ENCODE measurements at places on chromosomes 3 and 15.

DNA sequence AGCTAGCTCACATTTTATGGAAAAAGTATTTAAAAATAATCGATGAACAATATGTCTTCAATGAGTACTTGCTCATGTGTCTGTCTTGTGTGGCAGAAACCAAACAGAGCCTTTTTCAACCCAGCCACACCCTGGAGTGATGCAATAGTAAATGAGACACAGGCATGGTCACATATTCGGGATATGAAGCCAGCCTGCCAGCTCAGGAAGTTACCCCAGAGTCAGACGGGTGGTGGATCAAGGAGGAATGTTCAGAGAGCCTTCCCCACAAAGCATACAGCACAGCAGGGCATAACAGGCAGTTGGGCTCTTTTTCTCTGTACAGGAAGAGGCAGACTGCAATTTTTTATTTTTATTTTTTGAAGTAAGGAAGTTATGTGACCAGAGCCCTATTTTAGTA is 27.3 kb downstream of the LARP6 start:
- no peak for DNase-seq

DNA sequence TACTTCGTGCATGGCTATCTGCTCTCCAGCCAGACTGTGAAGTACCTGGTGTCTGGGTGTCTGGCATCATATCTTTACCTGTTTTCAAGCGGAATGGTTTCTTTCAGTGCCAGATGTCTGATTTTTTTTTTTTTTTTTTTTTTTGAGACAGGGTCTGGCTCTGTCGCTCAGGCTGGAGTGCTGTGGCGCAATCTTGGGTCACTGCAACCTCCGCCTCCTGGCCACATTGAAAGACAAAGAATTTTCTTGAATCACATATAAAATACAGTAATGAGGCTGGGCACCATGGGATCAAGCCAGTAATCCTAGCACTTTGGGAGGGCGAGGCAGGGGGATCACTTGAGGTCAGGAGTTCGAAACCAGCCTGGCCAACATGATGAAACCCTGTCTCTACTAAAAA is 2.8 kb upstream of the MESP1 start:
- DNase-seq = no peak

DNA sequence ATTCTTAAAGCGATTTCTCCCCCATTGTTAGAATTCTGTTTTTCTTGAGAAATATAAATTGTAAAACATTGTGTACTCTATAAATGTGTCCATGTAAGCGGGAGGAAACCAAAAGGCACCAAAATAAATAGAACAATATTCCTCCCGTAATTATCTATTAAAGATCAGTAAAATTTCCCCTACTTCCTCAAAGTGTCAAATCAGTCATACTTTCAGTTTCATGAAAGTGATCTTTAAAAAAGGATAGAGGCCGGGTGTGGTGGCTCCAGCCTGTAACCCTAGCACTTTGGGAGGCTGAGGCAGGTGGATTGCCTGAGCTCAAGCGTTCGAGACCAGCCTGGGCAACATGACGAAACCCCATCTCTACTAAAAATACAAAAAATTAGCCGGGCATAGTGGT is 278.9 kb downstream of the MECOM start:
- DNase-seq = no peak

- no peak for DNase-seq
Observed at GRCh38 chr3:134647902-134648760, 2.7 kb downstream of the KY start.
